ENCODE measurements at places on chromosomes 4 and X.

DNA sequence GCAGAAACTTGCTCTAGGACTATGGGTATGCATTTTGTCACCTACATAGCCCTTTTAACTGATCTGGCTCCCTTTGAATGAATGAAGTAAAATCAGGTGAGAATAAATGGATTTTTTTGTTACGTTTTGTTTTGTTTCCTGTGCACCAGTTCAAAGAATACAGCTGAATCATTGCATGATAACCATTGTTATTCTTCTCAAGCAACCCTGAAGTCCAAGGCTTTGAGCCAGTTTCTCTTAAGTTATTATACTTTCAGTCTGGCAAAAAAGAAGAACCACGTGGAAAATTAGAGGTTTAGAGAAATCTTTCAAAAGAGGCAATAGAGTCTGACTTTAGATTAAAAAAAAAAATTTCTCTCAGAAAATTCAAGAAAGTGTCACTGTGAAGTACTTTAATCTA, 398.6 kb upstream of the TECRL start:
- no peak for DNase-seq

DNA sequence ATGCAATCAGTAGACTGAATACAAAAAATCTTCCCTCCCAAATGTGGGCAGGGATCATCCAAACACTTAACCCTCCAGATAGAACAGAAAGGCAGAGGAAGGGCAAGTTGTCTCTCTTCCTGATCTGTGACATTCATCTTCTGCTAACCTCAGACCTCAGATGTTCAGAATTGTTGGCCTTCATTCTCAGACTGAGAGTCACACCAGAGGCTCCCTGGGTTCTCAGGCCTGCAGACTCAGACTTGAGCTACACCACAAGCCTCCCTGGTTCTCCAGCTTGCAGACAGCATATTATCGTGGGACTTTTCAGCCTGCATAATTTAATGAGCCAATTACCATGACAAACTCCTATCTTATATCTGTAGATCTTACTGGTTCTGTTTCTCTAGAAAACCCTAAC, 1471.6 kb upstream of the ADGRL3 start:
- no peak for DNase-seq

GRCh38 chrX:72020788-72021187, 110.1 kb downstream of the NHSL2 start:
- DNase-seq: no peak

GRCh38 chr4:147644471-147644870, 27.3 kb downstream of the TMEM184C start:
- DNase-seq: no peak

DNA sequence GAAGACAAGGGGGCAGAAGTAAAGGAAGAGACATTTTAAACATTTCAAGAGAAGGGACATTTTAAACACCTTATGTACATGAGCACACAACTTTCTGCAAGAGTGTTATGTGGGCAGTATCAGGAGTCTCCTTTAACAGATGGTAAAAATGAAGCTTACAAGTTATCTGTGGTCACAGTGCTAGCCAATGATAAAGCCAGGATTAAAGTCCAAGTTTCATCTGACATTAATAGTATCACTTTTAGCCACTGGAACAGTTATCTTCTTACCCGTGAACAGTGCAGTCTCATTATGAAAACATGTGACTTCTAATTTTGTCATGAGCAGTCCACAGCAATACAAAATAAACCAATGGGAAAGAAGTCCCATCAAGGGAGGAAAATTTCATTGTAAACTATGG, 627.9 kb upstream of the AGA start:
- no peak for DNase-seq

DNA sequence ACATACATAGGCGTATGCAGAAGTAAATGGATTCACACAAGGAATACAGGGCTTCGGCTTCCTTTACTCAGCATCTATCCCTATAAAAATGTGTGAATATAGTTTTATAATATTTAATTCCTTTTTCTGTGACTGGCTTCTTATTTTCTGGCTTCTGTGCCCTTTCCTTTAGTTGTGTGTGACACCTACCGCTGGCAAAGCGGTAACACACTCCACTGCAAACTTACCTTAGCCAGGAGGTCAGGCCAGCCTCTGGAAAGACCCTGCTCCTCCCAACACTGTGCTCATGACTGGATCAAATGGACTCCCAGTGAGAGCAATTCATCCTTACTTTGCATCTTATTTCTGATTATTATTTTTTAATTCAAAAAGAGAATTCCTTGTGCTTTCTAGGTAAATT, 244.2 kb downstream of the ANK2 start:
- DNase-seq: no peak

- no peak for DNase-seq
Measured at GRCh38 chr4:163482190-163482589, 8.6 kb upstream of the TKTL2 start.

DNA sequence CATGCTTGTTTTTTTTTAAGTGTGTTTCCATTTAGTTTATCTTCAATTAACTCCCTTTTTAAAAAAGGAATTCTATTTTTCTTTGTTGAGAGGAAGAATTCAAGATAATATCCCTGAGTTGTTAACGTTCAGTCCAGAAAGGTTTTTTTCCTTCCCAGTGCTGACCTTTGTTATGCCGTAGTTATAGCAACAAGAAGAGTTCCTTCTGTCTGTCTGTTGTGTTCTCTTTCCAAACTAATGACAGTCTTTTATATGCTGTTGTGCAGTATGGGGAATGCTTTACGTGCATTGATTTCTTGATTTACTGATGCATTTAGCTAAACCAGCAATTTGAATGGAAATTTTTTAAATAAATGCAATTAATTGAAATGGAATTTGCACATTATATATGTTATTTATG, 6.6 kb upstream of the CXXC4 start:
- DNase-seq: no peak

GRCh38 chrX:110159235-110159634, 156.3 kb downstream of the TMEM164 start:
- no peak for DNase-seq

- DNase-seq: no peak
Measured at GRCh38 chrX:138856881-138857604, 145.5 kb upstream of the FGF13 start.

DNA sequence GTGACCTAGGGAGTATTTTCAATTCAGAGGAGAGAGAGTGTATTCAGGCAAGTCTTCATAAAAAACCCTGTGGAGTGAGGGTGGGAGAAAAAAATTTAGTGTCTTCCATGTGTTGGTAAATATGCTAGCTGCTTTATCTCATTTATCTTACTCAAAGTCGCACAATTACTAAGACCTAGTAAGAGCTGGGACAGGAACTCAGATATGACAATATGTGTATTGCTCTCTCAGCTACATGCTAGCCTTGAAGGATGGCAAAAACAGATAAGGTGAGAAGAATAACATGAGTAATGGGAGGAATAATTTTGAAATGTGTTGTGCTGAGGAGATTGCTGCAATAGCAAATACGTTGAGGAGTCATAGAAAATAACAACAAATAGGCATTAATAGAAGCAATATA, 458.6 kb downstream of the SH2D1A start:
- no peak for DNase-seq

- no peak for DNase-seq
Measured at GRCh38 chr4:139050446-139050845, 34.9 kb downstream of the NOCT start.

DNA sequence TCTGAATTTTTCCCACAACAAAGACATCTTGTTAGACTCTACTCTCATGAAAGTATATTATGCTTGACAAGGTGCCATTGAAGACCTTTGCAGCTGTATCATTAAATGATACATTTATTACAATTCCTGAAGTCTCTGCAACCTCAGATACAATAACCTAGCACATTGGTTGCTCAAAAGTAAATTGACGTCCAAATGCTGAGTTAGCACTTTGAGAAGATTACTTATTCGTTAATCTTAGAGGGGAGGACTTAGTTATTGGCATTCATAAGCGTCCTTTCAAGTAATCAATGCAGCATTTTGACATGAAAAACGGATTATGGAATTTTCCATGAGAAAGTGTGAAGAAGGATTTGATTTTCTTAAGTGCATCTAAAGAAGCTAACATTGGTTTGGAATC, 151.6 kb downstream of the ARSF start:
- no peak for DNase-seq

GRCh38 chrX:49066278-49066677, 7.5 kb downstream of the CCDC120 start:
- no peak for DNase-seq

- DNase-seq: no peak
Measured at GRCh38 chr4:86500527-86500926, 93.6 kb upstream of the PTPN13 start.

DNA sequence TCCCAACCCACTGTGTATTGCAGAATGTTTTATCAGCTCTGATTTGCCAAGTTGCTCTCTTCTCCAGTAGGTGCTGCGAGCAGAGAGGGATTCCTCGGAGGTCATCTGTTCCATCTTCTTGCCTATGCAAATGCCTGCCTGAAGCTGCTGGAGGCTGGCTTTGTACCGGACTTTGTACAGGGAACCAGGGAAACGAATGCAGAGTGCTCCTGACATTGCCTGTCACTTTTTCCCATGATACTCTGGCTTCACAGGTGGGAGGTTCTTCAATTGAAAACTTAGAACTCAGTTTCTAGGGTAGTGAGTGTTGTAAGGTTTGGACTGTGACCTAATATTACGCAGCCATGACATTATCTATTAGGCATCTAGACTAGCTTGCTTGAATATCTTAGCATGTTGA, 24.9 kb downstream of the AR start:
- DNase-seq: no peak

DNA sequence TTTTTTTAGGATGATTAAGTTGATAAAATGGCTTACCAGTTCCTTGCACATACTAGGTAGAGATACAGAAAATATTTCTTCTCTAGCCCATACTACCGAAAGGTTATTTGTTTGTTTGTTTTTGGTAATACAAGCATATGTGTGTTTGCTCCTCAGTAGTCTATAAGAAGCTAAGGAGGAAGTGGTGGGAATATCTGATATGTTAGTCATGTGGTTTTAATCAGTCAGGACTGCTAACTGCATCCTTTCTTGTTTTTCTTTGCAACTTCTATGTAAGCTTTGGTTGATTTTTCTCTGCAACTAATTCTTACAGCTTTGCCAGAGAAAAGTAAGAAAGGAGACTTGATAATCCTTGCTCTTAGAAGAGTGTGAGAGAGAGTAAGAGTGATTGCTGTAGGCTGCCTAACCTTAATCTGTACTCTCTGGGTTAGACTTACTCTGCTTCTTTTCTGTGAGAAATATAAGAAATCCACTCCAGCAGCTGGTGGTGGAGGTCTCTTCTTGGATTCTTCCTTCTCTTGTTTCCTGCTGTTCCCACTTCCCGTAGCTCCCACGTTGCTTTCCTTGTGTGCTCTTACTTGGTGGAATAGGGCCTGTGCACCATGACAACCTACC, 28.3 kb downstream of the SEPTIN11 start:
- no peak for DNase-seq

DNA sequence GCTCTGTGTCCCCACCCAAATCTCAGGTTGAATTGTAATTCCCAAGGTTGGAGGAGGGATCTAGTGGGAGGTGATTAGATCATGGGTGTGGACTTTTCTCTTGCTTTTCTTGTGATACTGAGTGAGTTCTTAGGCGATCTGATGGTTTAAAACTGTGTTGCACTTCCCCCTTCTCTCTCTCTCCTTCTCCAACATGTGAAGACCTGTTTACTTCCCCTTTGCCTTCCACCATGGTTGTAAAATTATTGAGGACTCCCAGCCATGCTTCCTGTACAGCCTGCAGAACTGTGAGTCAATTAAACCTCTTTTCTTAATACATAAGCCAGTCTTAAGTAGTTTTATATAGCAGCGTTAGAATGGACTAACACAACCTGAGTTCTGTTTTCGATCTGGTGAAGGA, 738.2 kb downstream of the ARAP2 start:
- no peak for DNase-seq

DNA sequence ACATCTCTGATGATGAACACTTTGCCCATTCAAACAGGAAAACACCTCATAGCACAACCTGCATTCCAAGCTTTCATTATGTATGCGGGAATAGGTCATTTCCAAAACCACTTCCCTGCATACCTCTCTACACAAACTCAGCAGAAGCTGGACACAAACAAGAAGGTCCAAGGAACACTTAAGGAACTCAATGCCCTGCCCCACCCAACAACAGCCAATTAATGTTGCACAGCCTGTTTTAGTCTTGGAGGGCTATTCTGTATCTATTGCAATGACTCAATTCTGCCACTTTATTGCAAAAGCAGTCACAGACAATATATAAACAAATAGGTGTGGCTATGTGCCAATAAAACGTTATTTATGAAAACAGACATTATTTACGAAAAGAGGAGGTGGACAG, 16.7 kb downstream of the OPHN1 start:
- no peak for DNase-seq

DNA sequence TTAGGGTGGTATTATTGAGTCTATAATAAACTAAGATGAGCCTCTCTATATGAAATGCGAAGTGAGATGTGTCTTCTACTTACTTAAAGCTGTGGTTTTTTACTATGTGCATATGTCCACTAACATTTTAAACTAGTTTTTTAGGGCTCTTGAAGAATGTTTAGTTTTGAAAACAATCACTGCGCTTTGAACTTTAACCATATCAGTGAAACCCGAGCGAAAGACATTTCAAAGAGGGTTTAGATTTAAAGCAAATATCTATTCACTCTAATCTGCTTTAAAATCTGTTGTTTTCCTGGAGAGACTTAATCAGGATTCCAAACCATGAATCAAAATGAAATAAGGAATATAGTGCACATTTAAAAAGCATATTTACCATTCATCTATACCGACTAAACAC, 24.8 kb upstream of the SLC7A11 start:
- no peak for DNase-seq

All from lower lobe of right lung (tissue), 2 donors.